ENCODE measurements at places on chromosomes 2 and 18.

GRCh38 chr18:6504605-6505497 lies 90.1 kb upstream of the L3MBTL4 start:
- no peak for DNase-seq

DNA sequence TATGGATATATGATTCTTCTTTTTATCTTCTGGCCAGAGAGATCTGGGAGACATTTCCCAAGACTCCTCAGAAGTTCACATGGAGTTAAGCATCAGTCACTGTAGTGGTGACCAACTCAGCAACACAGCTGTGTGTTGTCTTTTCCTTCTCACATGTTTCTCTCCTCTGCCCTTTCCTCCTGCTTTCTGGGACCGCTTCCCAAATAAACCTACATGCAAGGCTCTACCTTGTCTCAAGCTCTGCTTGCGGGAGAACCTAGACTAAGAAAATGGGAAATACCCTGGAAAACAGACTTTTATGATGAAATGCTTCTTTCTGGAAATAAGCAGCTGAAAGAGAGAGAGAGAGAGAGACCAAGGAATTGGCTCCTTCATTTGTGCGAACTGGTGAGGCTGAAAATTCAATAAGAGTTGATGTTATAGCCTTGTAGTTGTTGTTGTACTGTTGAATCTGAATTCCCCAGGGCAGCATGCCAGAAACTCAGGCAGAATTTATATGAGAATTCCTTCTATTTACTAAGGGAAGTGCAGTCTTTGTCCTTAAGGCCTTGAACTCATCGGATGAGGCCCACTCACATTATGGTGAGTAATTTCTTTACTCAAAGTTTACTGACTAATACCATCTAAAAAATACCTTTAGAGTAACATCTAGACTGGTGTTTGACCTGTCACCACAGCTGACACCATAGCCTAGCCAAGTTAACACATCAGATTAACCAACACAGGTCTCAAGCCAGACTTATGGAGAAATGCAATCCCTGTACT lies 22.7 kb upstream of the DSC1 start:
- DNase-seq, result no peak

DNA sequence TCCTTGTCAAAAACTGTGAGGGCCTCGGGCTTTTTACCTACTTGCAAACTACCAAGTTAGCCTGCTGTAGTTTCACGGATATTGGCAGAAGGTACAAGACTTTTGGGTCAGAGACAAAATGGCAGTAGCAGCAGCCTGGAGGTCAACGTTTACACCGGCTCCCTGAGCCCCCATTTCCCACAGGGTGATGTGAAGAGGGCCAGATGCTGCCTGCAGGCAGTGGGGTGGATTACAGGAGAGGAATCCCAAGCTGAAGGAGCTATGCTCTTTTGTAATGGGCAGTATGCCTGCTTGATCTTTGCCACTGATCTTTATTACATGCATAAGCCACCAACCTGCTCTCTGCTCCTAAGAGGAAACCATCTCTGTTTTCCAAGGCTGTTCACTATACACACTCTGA lies 29.5 kb upstream of the SP5 start:
- DNase-seq, result no peak

GRCh38 chr18:46042571-46043123 lies 29.4 kb downstream of the PSTPIP2 start:
- DNase-seq, result no peak

DNA sequence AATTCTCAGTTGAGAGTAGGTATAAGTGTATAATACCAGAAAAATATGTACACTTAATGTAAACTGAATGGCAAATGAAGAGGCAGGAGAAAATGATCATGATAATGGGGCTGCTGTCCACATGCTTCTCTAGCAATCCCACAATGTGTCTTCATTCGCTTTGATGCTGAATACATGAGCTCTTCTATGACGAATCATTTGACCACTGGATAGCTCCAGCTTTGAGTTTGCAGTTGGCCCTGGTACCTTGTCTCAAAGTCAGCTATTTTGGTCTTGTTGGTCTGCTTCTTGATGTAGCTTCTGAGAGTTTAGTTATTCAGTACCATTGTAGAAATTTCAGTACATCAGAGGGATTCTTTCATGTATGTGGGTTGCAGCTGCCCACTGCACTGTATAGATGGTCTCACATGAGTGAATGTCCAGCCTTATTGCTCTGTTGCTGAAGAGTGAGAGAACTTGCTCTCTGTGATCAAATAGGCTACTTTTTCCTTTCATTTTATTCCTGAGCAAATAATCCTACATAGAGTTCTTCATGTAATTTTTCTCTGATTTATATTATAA lies 105.1 kb downstream of the TTC27 start:
- DNase-seq, result no peak

- DNase-seq, result no peak
Observed at GRCh38 chr2:174827371-174828369, 63.4 kb upstream of the CHRNA1 start.

DNA sequence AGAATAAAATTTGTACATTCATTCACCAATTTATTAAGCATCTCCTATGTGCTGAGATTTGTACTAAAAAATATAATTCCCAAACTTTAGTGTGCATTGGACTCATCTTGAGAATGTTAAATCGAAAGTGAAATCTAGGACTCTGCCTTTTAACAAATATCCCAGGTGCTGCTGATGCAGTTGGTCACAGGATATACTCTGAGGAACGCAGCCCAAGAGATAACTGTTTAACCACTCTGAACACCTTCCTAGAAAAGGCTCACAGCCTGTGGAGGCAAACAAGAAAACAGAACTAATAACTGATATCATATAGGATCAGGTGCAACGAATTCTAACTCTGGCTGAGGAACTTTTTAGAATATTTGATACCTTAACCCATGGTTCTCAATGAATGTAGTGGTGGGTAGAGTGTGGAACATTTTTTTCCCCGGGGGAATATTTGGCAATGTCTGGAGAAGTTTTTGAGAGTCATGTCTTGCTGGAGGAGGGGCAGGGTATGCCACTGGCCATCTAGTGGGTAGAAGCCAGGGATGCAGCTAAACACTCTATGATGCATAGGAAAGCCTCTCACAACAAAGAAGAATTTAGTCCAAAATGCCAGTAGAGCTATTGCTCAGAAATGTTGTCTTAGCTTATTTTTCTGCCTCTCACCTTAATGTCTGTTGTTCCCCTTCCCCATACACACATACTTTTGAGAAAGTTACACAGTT lies 96.5 kb downstream of the EHBP1 start:
- DNase-seq, result no peak

GRCh38 chr2:196516564-196516963 lies 123.0 kb upstream of the CCDC150 start:
- no peak for DNase-seq

GRCh38 chr18:3062798-3063680 lies 50.1 kb upstream of the LPIN2 start:
- DNase-seq, result peak; percentile 77

DNA sequence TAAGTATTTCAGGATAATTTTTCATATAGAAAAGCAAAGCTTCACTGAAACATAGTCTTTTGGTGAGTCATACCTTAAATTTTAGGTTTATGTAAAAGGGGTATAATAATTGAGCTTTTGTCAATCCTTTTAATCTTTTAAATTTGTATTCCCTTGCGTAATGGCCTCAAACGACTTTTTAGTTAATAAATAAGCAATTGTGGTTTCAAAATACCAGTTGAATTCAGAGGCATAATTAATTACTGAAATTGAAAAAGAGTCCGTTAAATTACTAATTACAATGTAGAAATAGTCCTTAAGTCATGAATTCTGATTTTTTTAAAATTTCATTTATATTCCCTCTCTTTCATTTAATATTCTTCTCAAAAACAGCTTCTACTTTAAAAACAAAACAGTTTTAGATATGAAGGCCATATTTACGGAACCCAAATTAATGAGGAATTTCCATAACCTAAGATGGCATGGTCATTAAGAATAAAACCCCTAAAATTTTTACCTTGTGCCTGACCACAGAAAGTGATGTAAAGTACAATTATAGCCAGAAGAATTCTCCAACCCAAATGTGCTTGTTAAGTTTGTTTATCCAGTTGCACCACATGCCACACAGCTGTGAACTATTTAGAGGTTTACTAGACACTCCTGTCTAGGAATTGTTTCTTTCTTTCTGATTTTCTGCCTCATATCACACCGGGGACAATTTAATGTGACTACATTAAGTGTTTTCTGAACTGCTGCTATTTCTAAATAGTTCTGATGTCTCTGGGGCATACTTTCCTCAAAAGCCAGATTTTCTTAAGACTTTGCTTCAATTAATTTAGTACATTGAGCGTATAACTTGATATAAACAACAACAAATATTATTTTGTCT lies 60.7 kb upstream of the ITGA4 start:
- DNase-seq, result no peak

GRCh38 chr2:52933878-52934277 lies 833.7 kb upstream of the CHAC2 start:
- no peak for DNase-seq

- DNase-seq, result no peak
Observed at GRCh38 chr2:20691076-20691734, 24.3 kb downstream of the GDF7 start.

GRCh38 chr2:43265421-43265820 lies 39.0 kb upstream of the ZFP36L2 start:
- DNase-seq, result no peak

GRCh38 chr2:57368190-57368589 lies 678.4 kb upstream of the VRK2 start:
- no peak for DNase-seq

DNA sequence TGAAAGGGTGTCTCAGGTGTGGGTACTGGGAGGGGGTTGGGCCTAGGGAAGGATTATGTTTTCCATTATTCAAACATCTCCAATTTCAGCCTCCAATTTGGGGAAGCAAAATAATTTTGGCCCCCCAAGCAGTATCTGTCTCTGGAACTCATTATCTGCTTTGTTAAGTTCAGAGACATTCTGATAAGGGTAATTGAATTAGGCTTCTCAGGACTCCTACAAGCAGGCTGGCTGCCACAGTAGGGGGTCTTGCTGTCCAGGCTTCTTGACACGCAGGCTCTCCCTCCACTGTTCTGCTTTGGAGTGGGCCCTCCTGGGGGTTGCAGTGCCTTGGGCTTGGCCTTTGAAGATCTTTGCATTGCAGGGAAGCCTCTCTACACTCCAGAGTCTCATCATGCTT lies 108.1 kb upstream of the SIX2 start:
- no peak for DNase-seq

DNA sequence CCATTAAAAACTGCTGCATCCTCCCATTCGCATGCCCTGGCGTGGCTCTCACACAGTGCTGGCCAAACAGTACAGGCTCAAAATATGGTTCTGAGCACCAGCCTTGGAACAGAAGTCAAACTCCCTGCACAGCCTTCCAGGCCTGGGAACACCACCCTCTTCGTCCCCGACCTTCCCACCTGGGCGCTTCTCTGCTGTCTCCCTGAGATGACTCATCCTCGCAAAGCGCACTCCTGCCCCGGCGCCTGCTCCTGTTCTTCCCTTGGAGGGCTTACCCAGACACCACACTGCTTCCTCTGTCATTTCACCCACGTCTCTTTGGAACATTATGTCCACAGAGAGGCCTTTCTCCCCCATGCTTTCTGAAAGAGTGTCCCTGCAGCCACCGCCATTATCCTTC lies 172.7 kb downstream of the L3MBTL4 start:
- no peak for DNase-seq

GRCh38 chr2:235647877-235648276 lies 154.0 kb downstream of the AGAP1 start:
- no peak for DNase-seq

DNA sequence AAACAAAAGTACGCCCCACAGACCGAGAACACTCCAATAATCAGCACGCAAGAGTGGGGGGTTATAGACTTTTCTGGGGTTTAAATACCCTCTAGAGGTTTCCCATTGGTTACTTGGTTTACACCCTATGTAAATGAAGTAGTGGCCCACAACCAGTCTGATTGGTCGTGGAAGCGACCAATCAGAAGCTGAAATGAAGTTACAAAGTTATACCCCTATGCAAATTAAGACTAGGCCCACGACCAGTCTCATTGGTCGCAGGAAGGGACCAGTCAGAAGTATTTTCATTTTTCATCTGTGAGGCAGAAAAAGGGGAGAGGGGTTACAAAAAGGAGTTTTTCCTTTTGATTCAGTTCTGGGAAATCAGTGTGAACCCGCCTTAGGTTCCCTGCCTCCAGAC lies 55.3 kb upstream of the YWHAQ start:
- no peak for DNase-seq

DNA sequence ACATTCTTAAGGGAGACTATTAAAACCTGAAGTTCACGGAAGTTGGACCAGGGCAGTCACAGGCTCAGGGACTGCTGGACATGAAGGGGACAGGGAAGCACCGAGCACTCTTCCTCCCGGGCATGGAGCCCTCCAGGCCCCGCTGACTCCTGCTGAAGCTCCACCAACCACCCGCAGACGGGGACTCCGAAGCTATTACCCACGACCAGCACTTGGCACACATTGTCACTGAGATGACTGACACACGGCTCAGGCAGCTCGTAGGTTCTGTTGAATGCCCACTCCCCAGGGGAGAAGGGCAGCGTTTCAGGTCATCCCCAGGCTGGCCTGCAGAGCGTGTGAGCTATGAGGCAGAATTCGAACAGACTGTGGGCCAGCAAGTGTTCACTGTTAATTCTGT lies 234.8 kb downstream of the NDUFA10 start:
- DNase-seq, result no peak

DNA sequence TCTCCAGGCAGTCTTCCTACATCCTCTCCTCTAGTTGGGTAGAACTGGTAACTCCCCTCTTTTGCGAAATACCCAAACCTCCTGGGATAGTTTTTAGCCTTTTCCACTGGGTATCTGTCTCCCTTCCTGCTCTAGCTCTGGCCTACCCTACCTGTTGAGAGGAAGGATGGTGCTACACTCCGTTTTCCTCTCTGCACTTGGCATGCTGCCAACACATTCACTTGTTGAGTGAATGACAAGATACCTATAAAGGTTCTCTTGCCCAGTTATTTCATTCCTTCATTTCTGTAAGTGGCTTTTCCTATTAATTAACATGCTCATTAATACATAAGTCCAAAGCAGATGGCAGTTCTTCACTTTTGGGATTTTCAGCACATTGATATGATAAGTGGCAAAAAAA lies 293.8 kb downstream of the CNTNAP5 start:
- no peak for DNase-seq

- DNase-seq, result no peak
Observed at GRCh38 chr2:217818293-217818850, 184.4 kb downstream of the TNS1 start.

DNA sequence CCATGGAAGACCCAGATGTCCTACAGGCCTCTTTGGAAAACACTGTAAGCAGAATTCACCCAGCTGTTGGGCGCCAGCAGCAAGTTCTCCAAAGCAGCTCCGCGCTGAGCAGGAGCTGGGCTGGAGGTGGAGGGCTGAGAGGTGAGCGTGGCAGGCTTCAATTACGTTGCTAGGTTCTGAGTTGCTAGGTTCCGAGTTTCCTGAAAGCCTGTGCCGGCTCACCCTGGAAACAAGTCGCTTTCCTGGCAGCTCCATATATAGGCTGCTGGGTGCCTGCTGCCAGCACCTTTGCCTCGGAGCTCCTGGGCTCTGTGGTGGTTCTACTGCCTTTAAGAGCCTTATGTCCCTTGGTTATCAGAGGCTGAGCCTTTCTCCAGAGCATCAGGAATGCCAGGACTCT lies 14.4 kb upstream of the EGR4 start:
- no peak for DNase-seq
